ENCODE measurements at places on chromosomes 1 and 21.

DNA sequence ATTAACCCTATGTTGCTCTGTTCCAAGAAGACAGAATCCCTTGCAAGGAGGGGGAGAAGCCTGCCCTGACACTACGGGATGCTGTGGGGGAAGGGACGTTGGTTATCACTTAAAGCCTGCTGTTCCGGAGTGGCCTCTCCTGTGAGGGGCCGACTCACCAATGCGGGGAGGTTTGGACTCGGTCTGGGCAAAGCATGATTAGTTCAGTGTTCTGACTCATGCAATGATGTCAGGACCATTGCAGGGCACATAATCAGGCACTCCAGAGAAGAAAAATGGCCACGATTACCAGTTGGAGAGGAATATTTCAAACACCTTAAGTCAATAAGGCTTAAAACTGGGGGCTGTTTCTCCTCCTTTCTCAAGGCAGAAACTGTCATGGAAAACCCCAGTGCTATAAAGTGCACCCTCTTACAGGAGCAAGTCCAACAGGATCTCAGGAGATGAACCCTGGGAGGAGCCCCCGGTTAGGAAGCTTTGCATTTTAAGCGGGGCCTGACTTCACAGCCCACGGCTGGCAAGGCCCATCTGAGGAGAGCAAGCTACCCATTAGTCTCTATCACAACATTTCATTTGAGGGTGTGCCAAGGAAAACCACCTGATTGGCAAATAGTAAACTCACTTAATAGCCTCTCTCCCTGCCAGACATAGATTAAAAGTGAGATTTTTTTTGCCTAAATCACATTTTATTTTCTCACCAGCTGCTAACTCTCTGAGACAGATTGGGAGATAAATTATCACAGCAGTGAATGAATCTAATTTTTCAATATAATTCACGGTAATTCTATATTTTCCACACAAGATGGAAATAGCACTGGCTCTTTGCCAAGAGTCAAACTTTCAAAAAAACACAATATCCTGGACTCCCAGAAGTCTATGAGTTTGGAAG is 202.5 kb downstream of the C1orf94 start:
- DNase-seq = no peak

DNA sequence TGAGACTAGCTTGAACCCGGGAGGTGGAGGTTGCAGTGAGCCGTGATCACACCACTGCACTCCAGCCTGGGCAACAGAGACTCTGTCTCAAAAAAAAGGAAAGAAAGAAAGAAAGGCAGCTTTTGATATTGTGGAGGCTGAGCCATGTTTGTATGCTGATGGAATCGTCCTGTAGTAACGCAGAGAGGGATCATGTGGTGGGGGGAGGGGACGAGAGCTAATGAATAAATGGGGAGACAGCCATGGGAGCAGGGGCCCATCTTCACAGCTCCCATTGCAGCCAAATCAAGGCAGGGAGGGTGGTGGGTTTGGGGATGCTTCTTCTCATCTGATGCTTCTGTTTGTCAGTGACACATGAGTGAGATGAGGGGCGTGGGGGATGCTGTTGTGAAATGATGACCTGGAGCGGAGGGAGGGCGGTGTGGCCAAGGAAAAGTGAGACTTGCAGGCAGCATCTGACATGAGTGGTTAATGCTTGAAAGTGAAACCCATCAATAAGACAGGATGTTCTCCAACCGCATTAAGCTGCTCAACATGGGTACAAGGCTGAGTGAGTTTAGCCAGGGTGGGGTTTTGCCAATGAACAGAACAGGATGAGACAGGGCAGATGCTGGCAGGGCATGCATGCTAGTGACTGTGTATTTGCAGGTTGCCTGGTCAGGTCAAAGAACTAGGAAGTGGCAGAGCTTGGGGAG is 16.7 kb downstream of the SPATA21 start:
- no peak for DNase-seq

- peak; percentile 50 for DNase-seq
Observed at GRCh38 chr1:186059311-186059710, 315.7 kb downstream of the TPR start.

GRCh38 chr1:175630076-175630475 is 113.3 kb downstream of the TNR start:
- no peak for DNase-seq

DNA sequence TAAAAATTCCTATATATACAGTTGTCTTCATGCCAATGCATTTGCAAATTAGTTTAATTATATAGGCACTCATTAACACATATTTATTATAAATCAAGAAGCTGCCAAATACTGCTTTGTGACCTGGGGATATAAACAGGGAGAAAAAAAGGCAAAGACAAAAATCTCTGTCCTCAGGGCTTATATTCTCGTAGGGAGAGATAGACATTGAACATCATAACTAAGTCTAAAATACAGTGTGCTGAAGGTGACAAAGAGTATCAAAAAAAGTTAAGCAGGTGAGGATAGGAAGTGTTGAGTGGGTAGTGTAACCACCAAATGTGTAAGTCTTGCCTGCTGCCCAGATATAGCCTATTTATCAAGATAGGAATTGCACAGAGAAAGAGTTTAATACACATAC is 40.7 kb upstream of the LYPLAL1 start:
- DNase-seq = no peak

- DNase-seq = no peak
Observed at GRCh38 chr1:29777522-29777921, 541.2 kb downstream of the PTPRU start.

DNA sequence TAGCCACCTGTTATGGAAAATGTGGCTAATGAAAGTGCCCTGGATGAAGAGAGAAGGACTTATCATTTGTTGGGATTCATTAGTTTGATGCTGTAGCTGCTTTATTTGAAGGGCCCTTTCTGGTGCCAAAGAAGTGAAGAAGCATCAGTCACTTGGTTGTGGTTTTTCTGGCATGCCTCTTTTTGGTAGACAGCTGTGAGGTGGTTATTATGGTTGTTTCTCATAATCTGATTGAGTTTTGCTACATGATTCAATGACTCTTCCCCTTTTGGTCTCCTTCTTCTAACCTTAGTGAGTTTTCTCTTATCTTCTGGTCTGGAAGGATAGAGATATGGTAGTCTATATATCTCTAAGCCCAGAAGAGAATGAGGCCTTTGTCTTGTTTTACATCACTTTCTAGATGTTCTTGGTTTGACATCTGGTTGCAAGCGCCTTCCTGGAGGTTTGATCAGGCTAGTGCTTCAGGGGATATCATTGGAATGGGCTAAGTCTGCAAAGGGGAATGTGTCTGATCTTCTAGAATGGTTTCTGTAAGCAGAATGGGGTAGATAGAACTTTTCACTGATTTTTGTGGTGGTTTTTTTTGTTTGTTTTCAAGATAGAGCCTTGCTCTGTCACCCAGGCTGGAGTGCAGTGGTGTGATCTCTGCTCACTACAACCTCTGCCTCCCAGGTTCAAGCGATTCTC is 26.0 kb downstream of the ARID1A start:
- DNase-seq = no peak

DNA sequence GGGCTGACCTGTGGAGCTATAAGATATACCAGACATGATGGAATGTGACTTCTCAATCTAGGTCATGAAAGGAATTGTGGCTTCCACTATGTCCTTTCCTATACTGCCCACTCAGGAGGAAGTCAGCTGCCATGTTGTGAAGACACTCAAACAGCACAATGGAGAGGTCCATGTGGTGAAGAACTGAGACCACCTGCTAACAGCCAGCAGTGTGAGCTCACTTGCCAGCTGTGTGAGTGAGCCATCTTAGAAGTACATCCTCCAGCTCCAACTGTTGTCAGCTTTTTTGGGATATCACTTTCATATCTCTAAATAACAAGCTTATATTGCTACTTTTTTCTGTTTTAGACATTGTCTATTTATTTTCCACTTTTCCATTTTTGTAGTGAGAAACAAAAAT is 29.7 kb downstream of the OLFML3 start:
- no peak for DNase-seq

- DNase-seq = no peak
Observed at GRCh38 chr1:240487493-240487892, 124.5 kb downstream of the GREM2 start.

- no peak for DNase-seq
Observed at GRCh38 chr1:202317941-202318925, 23.5 kb downstream of the UBE2T start.

- no peak for DNase-seq
Observed at GRCh38 chr1:206886831-206887230, 10.4 kb upstream of the IL24 start.

DNA sequence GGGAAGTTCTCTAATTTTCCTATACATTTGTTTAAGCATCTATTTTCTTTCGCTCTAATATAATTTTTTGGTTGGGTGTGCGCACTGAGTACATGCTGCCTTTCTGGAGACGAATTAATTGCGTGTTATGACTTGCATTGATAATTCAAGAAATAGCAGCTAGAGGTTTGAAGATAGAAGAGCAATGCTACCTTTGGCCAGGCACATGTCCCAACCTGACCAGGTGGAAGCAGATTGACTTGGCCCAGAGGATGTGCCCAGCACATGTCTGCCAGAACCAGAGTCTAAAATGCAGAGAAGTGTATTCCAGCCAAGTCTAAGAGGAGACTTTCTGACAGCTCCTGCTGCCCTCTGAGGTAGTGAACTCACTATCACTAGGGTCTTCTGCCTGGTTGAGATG is 114.3 kb downstream of the SLC35F3 start:
- DNase-seq = no peak

DNA sequence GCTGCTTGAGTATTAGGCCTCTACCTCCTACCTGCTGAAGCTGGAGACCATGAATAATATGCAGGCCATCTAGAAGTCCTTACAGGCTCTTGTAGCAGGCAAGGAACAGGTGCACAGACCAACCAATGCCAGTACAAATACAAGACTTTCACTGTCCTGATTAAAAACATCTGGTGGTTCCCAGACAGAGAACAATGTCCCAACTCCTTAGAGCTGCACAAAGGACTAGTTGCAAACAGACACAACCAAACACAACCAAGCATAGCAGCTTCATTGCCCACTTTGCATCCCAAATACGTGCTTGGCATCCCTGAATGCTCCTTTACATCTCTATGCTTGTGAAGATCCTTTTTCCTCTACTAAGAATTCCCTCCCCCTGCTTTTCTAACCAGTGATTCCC is 98.1 kb upstream of the CXADR start:
- no peak for DNase-seq

DNA sequence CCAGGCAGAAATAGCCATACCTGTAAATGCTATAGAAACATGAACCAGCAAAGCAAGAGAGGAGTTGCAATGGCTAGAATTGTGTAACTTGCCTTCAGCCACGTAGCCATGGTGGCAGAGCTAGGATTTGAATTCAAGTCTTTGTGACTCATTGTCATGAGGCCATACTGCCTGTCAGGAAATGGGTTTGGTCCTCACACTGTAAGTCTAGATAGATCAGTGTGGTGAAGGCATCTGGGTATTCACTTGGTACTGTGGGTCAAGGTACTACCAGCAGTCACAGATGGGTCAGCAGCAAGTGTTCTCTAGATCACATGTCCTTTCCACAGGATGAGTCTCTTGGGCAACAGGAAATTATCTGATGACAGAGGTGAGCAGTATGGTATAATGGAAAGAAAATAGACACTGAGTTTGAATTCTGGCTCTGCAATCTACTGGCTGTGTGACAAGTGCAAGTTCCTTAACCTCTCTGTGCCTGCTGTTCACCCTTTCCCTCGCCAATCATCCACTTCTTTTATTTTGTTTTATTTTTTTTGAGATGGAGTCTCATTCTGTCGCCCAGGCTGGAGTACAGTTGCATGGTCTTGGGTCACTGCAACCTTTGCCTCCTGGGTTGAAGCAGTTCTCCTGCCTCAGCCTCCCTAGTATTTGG is 36.9 kb downstream of the FGGY start:
- peak; percentile 64 for DNase-seq

- no peak for DNase-seq
Observed at GRCh38 chr1:197659171-197659570, 116.1 kb downstream of the DENND1B start.

- no peak for DNase-seq
Observed at GRCh38 chr1:221756830-221757551, 15.1 kb upstream of the DUSP10 start.

DNA sequence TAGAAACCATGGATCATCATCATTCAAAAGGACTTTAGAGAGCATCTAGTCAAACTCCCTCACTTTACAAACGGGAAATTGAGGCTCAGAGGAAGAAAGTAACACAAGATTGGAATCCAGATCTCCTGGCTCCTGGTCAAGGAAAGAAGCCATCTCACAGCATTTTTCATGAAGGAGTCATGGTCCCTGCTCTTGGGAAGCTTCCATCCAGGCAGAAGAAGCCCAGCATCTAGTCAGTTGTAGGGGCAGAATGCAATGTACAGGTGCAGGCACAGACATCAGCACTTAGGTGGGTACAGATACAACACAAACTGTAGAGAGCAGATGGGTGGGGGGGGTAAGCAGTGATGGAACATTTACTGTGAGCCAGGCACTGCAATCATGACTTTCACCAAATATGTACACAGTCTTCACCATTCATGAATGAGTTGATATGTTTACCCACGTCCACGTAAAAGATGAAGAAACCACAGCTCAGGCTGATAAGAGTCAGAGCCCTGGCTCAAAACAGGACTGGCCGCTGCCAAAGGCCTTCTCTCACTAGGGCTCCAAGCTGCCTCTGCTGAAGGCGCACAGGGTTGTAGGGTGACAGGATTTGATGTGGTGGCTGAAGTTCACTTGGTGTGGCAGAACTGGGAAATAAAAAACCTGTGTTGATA is 44.0 kb downstream of the OPTC start:
- DNase-seq = peak; percentile 83

- DNase-seq = no peak
Observed at GRCh38 chr21:31283025-31283424, 61.0 kb downstream of the TIAM1 start.

DNA sequence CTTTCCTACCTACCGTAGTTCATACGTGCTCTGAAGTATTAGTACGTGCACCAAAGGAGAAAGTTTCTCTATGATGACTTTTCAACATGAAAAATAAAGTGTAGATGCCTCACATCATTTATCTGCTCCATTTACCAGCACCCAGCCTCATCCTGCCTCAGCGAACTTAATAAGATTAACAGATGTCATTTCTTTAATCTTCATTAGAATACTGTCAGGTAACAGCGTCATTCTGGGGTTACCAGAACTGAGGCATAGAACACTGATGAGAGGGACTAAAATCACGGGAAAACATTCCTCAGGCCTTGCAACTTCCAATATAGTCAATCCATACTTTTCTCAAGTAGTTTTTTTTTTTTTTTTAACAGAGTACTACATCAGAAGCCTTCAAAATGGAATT is 43.2 kb upstream of the DISC1 start:
- DNase-seq = no peak

- DNase-seq = no peak
Observed at GRCh38 chr1:41700986-41701535, 216.6 kb upstream of the EDN2 start.

GRCh38 chr1:156152628-156153027 is 757 bp upstream of the SEMA4A start:
- DNase-seq = no peak

GRCh38 chr1:17339521-17339920 is 31.5 kb downstream of the PADI4 start:
- no peak for DNase-seq

DNA sequence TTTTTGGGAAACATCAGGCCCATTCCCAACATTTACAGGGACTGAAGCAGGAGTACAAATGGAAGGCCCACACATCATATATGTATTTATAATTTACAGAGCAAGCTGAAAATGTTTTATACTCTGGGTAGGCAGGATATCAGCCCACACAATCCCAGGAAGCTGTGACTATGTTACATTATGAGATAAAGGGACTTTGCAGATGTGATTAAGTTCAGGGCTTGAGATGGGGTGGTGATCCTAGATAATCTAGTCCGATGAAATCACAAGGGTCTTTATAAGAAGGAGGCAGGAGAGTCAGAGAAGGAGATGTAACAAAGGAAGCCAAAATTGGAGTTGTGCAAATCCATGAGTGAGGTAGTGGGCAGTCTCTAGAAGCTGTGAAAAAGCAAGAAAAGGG is 160.5 kb downstream of the PDE4B start:
- no peak for DNase-seq

GRCh38 chr1:10969267-10969970 is 43.0 kb upstream of the TARDBP start:
- no peak for DNase-seq

Data from cardiac fibroblast (primary cell).